ENCODE measurements at places on chromosomes 6 and 20. TPM values are rescaled to one million over a fixed set of nuclear protein-coding genes. Genes with fewer than 3 reads are reported as not detected.

- no peak overlapping the region for H3K27ac ChIP-seq
- H3K4me1 ChIP-seq = no peaks in the 10 kb centered on the region
- no peak for DNase-seq
- no peak overlapping the region for H3K4me3 ChIP-seq
- H3K36me3 ChIP-seq = no peaks in the 10 kb centered on the region
- H3K27me3 ChIP-seq = no peaks in the 10 kb centered on the region
These were observed 84.5 kb downstream of the PLCB1 start for GRCh38 chr20:8216375-8217200.

- peaks cover 18% of the 10 kb centered on the region for H3K4me1 ChIP-seq
- no peaks in the 10 kb centered on the region for H3K27me3 ChIP-seq
- no peak overlapping the region for H3K4me3 ChIP-seq
- DNase-seq = no peak
- peaks cover 45% of the 10 kb centered on the region for H3K36me3 ChIP-seq
- no peak overlapping the region for H3K27ac ChIP-seq
These were observed 20.7 kb upstream of the TLDC2 start for GRCh38 chr20:36855241-36855657.

- H3K27ac ChIP-seq = no peak overlapping the region
- no peaks in the 10 kb centered on the region for H3K36me3 ChIP-seq
- no peak overlapping the region for H3K4me3 ChIP-seq
- H3K4me1 ChIP-seq = no peaks in the 10 kb centered on the region
- H3K27me3 ChIP-seq = no peaks in the 10 kb centered on the region
- no peak for DNase-seq
These were observed 166.1 kb downstream of the HS3ST5 start for GRCh38 chr6:114176726-114177125.

The ATRN gene
- total RNA-seq = 10.3 TPM

DNA sequence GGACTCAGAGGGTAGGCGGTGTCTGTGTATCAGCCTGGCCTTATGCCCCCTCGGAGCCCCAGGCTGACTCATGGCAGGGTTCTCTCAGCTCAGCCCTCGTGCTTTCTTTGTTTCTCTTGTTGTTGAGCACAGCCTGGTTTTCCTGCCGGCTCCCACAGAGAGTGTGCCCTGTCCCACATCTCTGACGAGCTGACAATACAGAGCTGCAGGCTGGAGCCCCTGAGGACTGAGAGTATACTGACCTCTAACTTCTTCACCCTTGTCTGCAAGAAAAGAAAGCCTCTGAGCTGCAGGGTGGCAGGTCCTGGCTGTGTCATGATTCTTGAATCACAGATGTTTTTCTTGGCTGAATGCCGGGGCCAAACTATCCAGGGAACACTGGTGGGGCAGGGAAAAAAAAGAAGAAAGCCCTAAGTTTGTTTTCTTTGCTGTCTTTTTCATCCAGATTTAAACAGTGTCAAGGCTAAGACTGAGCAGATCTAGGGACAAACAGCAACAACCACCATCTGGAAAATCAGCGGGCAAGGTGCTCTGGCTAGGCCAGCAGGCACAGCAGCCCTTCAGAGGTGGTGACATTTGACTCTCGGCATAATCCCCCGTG, 63.3 kb upstream of the ZNF133 start:
- H3K27ac ChIP-seq = no peak overlapping the region
- no peak overlapping the region for H3K4me3 ChIP-seq
- H3K36me3 ChIP-seq = no peaks in the 10 kb centered on the region
- H3K4me1 ChIP-seq = no peaks in the 10 kb centered on the region

Measured in K562 (cell line).